GM12892 (cell line): ENCODE measurements at places on chromosomes 3 and 15.

DNA sequence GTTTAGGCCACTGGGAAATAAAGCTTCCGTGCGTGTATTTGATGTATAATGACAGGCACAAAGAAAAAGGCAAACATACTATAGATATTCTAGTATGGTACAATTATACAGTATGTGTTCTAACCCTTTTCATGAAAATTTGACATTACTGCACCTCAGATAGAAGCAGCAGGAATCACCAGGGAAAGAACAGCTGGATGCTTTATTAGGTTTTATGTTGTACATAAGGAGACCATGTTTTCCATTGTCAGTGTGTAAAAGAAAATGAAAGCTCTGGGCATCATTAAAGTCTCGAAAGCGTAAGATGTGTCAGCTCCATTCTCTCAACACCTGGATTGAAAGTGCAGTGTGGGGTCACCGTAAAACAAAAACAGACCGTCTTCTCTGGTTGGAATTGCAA, 302.1 kb downstream of the ROBO2 start:
- no peak for DNase-seq

DNA sequence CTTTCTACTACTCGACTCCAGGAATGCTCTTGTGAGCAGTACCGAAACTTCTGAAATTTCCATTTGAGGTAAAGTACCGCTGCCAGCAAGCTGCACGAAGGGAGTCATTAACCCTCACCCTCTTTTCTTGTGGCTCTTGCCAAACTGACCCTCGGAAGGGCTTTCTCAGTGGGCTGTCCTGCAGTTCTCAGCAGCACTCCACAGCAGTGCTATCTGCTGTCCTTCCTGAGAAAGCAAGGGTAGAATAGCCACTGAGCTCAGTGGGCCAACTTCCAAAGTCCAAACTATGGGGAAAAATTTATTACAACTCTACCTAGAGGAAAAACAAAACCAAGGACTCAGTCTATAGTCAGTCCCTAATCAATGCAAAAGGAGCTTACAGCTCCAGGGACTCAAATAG, 38.5 kb upstream of the COL8A1 start:
- no peak for DNase-seq

DNA sequence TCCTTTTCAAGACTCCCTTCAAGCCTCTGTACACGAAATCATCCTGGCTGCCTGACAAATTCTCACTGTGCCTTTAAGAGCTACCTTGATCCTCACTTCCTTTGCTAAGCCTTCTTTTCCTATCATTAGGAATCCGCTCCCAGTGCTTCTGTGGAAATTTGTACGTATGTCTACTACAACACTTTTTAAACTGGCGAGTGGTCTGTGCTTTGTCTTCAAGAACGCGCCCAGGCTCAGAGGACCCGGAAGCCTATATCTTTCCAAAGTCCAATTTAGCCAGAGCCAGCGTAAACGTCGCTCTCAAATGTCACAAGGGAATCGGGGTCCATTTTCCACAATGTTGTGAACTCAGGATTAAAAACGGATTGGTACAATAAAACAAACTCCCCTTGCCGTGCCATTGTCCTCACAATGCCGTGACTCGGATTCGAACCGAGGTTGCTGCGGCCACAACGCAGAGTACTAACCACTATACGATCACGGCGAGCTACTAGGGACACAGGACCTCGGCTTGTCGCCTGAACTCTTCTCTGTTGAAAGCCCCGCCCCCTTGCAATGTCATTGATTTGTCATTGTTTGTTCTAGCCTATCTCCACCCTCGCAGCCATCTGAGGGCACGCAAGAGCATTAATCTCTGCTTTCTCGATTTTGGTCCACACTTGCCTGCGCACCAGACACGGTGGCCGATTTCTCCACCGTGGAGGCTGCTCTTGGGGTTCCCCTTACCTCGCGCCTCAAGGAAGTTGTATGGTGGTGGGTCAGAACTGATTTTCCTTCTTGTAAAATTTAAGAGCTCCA, 12.4 kb upstream of the SHF start:
- DNase-seq, result no peak

DNA sequence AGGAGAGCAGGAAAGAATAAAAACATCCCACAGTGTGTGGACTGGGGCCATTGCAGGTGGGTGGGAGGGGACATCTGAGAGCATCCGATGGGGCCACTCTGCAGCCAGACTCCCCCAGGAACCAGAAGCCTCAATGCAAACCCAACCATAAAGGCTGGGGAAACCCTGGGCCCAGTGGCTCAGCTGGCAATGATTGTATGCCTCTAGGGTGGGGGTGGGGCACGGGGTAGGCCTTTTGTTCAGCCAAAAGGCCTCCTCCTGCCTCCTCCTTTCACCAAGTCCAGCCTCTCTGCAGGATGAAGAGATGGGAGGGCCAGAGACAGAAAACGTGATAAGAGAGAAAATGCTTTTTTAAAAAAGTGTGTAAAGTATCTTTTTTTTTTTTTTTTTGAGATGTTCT, 45.5 kb upstream of the HERC1 start:
- DNase-seq, result no peak

GRCh38 chr3:113079218-113079961, 88.6 kb downstream of the GTPBP8 start:
- DNase-seq, result no peak

GRCh38 chr3:169286992-169287391, 376.5 kb downstream of the MECOM start:
- no peak for DNase-seq

DNA sequence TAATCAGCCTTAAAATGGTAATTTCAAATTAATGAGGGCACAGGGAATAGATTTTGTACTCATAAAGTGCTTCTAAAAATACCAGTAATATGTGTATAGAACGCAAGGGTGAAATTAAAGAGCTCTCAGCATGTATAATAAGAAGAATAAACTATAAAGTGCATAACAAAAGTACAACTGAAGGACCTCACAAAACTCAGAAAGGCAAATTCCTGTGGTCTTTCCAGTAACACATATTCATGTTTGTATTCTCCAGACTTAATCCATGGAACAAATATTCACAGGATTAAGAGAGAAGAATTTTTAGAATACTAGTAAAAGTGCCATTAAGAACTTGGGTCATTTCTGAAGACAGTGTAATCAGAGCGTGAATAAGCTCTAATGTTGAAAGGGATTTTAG, 646.3 kb downstream of the CADM2 start:
- no peak for DNase-seq

GRCh38 chr3:193271101-193271840, 30.2 kb downstream of the PLAAT1 start:
- no peak for DNase-seq

DNA sequence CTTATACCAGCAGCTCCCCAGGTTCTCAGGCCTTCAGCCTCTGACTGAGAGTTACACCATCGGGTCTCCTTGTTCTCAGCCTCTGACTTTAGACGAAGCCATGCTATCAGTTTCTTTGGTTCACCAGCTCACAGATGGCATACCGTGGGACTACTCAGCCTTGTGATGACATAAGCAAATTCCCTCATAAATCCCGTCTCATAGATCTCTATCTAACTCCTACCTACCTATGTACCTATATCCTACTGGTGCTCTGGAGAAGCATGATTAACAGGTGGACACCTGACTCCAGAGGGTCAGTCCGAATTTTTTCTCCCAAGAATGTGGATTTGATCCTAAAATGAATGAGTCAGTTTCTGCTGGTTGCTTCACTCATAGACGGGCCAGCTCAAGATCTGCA, 59.1 kb upstream of the CDV3 start:
- DNase-seq, result no peak

DNA sequence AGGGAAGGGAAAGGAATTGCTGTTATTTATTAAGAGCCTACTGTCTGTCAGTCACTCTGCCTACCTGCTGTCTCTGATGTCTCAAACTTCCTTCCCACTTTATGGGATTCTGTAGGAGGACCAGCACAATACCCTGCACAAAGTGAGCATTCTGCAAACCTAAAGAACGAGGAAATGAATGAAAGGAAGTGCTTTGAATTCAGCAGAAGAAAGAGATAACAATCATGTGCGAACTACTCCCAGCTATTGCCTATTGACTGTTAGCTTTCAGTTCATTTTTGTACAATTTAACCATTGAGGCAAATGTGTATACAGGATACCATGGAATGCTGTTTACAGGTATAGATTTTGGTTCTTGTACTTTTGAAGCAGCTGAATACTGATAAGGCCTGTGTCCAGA, 66.8 kb downstream of the CMSS1 start:
- DNase-seq, result no peak

DNA sequence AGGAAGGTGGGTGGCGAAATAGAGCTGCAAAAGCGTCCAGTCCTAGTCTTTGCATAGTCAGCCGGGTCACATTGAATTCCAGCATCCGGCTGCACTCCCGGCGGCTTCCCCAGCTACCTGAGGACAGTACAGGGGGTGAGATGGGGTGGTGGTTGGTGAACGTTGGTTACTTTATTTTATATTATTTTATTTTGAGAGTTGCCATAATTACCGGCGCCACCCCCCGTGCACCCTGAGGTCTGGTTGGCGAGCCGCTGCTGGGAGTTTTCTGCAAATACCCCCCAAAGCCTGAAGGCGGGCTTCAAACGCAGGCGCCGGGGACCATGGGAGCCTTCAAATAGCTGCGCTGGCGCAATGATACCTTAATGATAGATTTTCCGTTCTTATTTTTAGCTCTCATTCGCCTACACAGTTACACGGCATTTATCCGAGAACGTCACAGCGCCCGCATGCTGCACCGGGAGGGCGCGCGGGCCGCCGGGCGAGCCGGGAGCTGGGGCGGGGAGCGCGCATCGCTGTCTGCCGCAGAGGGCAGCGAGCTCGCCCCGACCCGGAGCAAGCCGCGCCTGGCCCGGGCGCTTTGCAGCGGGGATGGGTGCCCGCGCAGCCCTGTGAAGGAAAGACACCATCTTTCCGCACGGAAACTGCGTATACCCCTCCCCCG, 756 bp upstream of the RASGRF1 start:
- no peak for DNase-seq

GRCh38 chr3:4817128-4817527, 162.1 kb upstream of the BHLHE40 start:
- no peak for DNase-seq

DNA sequence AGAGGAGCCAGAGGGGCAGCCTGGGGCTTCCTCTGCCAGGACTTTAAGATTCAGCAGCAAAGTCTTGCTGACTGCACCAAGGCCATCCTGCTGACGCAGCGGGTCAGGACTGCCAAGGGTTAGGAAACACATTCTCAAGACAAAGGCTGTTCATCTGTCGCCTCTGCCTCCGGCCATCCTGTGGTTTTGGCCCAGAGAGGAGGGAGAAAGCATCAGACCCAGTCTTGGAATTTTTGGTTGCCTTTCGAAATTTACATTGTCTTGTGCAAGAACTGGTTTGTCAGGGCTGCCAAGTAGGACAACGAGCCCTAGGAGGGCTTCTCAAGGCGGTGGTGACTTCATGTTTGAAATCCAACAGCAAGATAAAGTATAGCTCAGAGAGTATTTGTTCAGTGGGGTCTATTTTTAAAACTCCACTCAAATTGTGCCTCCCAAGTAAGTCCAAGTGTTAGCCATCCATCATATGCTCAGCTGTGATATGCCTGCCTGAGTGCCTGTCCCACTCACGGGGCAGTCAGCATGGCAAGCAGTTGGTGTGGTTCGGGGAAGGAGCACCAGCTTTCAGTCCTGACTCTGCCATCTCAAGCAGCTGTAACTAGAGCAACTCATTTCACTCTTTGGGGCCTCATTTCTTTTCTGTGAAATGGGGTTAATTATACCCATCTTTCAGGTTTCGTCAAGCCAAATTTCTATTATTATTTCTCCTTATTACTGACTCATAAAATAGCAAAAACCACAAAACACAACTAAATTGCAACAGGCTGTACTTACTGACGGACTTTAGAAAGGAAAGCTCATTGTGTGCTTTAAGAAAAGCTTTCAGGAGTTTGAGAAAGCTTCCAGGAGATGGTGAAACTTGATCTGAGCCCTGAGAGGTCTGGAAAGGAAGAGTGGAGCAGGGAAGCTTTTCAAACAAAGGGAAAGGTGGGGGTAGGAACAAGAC, 42.4 kb upstream of the RHO start:
- no peak for DNase-seq

DNA sequence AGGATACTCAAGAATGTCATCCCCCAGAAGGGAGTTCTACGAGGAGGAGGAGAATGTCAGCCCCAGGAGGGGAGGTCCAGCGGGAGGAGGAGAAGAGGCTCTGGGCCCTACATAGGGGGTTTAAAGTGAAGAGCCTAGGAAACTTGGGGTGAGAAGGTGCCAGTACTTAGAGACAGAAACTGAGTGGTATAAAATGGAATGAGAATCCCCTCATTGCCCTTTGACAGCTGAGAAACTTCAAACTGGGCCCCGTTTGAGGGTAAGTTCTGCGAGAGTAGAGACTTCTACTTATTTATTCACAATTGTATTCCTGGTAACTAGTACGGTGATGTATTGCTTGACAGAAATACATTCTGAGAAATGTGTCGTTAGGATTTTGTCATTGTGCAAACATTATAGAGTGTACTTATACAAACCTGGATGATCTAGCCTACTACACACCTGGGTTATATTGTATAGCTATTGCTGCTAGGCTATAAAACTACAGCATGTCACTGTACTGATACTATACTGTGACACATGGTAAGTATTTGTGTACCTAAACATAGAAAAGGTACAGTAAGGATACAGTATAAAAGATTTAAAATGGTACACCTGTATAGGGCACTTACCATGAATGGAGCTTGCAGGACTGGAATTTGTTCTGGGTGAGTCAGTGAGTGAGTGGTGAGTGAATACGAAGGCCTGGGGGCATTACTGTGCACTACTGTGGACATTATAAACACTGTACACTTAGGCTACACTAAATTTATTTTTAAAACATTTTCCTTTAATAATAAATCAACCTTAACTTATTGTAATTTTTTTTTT, 62.0 kb downstream of the TSC22D2 start:
- DNase-seq, result no peak

GRCh38 chr3:21562243-21562642, 188.8 kb downstream of the ZNF385D start:
- DNase-seq, result no peak

DNA sequence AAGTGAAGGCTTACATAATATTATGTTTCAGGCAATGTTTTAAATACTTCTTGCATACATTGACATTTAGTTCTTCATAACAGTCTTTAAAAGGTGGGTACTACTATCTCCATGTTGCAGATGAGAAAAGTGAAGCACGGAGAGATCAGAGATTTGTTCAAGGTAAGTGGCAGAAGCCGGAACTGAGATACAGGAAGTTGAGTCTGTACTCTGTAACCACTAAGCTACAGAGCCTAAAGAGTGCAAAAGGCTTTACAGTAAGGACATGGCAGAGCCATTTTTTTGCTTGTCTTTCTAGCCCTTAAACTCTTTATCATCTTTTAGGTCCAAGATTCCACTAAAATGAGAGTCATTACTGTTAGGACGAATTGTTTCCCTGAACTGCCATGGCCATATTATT, 186.5 kb upstream of the PEX5L start:
- DNase-seq, result no peak

DNA sequence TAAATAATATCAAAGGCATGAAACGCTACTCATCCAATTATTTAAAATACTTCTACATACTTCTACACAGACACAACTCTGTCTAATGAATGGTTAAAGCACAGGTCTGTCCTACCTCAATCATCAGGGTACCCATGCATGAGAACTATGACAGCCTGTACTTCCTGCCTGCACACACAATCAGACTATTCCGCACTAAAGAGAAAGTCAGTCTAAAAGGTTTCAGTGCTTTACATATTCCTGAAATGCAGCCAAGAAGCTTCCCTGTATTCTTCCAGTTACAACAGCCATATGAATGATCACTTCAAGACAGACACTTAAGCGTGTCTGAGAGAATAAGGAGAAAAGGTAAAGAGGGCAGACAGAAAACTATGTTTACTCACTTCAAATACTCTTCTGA, 58.8 kb downstream of the TUBGCP4 start:
- no peak for DNase-seq

- no peak for DNase-seq
Observed at GRCh38 chr3:41907330-41908073, 54.4 kb downstream of the ULK4 start.
